ENCODE measurements at places on chromosomes 7 and 10.

DNA sequence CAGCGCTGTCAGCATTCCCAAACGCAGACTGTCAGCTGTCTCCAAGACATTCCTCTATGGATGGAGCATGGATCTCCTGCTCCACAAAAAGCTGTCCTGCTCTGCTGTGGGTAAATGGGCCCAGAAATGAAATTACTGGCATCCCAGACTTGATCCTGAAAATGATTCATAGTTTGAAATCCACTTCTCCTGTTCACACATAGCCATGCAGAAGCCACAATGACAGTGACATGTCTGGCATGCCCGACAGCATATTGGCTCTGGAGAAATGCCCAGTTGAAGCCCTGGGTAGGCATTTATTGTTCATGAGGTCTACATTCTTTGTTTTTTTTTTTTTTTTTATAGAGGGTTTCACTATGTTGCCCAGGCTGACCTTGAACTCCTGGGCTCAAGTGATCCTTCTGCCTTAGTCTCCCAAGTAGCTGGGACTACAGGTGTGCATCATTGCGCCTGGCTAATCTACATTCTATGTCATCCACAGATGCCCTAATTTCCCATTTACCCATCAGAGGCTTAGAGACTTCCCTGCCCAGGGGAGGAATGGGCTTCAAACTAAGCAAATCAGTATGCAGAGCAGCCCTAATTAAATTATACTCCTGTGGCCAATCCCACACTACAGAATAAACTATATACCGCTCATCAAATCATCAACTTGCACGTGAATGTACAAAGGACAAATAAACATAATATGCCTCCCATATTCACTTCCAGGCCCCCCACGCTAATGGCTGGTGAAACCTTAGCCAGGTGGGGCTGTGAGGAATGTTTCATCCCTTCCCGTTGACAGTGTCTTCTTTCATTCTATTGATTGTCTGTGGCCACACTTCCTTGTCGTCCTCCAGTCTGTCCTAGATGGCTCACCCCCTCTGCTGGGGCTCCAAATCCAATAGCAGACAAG is 61.8 kb upstream of the EEPD1 start:
- H3K27ac ChIP-seq = no peak overlapping the region
- no peak overlapping the region for H3K4me3 ChIP-seq
- H3K36me3 ChIP-seq = no peaks in the 10 kb centered on the region
- no peaks in the 10 kb centered on the region for H3K27me3 ChIP-seq

DNA sequence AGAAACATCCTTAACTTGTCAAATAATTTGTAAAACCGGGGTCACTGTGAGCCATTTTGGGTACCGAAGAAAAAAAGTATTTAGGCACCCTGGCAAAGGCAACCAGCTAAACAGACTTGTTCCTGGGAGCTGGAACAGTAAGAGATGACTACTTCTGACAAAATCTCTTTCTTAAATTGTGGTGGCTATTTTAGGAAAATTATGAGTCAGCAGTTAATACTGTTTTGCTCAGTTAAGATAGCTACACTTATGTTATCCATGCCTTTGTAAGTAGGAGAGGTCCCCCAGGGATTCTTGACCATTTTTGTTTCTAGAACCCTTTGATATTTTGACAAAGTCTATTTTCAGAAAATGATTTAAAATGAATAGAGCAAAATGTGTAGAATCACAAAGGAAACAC is 68.7 kb downstream of the TAX1BP1 start:
- peaks cover 24% of the 10 kb centered on the region for H3K36me3 ChIP-seq
- H3K27me3 ChIP-seq = no peaks in the 10 kb centered on the region
- no peak for DNase-seq
- H3K4me1 ChIP-seq = peaks cover 6% of the 10 kb centered on the region

DNA sequence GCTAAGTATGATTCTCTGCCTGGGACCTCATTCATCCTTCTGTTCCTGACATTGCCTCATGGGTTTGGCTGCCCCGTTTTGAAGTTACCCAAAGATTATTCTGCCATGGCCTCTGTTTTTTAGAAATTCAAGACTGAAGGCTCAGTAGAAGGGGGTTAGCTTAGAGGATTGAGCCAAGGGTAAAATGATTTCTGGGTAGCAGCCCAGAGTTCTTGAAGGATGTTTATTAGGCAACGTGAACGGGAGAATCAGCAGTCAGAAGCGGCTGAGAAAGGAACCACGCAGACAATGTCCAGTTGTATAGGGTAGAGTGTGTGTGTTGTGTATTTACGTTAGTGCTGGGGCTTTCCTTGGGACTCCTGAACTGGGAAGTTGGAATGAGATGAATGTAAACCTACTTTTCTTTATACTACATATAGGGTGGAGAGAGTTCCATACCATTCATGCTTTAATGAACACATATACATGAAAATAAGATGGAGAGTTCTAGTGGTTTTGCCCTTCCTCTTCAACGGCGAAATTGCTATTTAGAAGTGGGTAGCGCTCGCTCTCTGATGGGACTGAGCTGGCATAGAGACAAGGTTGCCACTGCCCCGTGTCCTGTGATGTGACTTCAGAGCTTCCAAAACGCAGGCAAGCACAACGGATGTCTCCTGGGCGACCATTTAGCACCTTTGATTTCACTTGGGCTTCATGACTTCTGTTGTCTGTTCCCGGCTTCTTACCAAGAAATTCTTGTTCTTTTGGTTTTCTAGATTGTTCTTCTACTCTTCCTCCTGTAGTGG is 35.0 kb upstream of the IL15RA start:
- no peak for DNase-seq
- no peaks in the 10 kb centered on the region for H3K4me1 ChIP-seq
- no peaks in the 10 kb centered on the region for H3K27me3 ChIP-seq
- H3K4me3 ChIP-seq = no peak overlapping the region
- no peak overlapping the region for H3K27ac ChIP-seq
- H3K36me3 ChIP-seq = no peaks in the 10 kb centered on the region

DNA sequence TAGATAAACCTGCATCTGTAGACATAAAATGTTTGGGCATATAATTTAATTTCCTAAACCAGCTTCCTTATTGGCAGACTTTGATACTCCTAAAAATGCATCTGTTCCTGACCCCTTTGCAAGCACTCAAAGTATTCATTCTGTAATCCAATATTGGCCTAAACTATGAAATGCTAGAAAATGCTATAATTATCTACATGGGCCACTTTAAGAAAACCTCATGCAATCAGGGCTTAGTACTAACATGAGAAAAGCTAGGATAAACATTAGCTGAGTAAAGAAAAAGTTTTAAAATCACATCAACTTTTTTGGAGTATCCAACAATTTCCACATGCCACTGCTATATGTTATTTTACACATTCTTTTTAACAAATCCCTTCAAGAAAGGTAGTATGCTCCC is 57.2 kb downstream of the PARD3 start:
- no peaks in the 10 kb centered on the region for H3K27me3 ChIP-seq
- peak overlapping the region; percentile 49 for H3K27ac ChIP-seq
- no peak overlapping the region for H3K4me3 ChIP-seq
- no peak for DNase-seq
- H3K4me1 ChIP-seq = peaks cover 84% of the 10 kb centered on the region

GRCh38 chr7:30468791-30469190 is 9.8 kb downstream of the NOD1 start:
- no peaks in the 10 kb centered on the region for H3K27me3 ChIP-seq
- peak overlapping the region; percentile 19 for H3K4me3 ChIP-seq
- H3K4me1 ChIP-seq = peaks cover 100% of the 10 kb centered on the region

- H3K27me3 ChIP-seq = no peaks in the 10 kb centered on the region
- H3K27ac ChIP-seq = no peak overlapping the region
- DNase-seq = no peak
- peaks cover 18% of the 10 kb centered on the region for H3K36me3 ChIP-seq
- no peaks in the 10 kb centered on the region for H3K4me1 ChIP-seq
Observed at GRCh38 chr7:129426482-129426881, 7.8 kb upstream of the STRIP2 start.

DNA sequence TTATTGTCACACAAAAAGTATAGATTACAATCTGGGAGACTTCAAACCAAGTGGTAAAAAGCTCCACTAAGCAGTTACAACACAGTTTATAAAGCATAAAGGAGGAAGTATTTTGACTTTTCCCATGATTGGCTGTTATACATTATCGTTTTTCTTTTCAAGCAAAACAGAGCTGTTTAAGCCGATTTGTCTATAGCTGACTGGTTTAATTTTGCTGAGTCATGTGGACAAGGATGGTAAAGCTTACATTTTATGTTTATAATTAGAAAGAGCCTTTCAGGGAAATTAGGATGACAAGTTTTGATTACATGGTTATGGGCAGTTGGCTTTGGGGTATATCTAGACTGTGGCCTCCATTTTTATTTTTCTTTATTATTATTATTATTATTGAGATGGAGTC is 152.5 kb upstream of the STK17A start:
- H3K4me3 ChIP-seq = no peak overlapping the region
- H3K27ac ChIP-seq = no peak overlapping the region
- no peak for DNase-seq

- no peaks in the 10 kb centered on the region for H3K27me3 ChIP-seq
- no peak overlapping the region for H3K27ac ChIP-seq
- H3K36me3 ChIP-seq = no peaks in the 10 kb centered on the region
- peaks cover 26% of the 10 kb centered on the region for H3K4me1 ChIP-seq
Observed at GRCh38 chr10:110714356-110714755, 70.2 kb downstream of the RBM20 start.

- H3K27ac ChIP-seq = no peak overlapping the region
- H3K36me3 ChIP-seq = no peaks in the 10 kb centered on the region
- no peak for DNase-seq
- no peaks in the 10 kb centered on the region for H3K4me1 ChIP-seq
- no peaks in the 10 kb centered on the region for H3K27me3 ChIP-seq
Observed at GRCh38 chr10:58014436-58014835, 253.3 kb downstream of the IPMK start.

DNA sequence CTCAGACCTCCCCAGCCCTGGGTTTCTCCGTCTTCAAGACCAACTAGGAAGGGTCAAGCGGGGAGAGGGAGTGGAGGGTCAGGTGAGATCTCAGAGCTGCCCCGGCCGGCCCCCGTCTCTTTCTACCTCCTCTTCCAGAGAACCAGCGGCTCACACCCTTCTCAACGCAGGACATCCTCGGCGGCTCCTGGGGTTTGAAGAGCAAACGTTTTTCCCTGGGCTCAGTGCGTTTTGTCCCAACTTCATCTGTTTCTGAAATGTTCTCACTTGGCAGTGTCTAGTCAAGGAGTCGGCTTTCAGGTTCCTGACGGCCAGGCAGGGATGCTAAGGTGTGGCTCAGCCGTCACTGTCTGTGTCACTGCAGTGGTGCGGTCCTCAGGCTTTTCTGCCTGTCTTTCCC is 416.4 kb upstream of the FOXK1 start:
- H3K27me3 ChIP-seq = no peaks in the 10 kb centered on the region
- H3K36me3 ChIP-seq = no peaks in the 10 kb centered on the region
- H3K4me3 ChIP-seq = no peak overlapping the region

DNA sequence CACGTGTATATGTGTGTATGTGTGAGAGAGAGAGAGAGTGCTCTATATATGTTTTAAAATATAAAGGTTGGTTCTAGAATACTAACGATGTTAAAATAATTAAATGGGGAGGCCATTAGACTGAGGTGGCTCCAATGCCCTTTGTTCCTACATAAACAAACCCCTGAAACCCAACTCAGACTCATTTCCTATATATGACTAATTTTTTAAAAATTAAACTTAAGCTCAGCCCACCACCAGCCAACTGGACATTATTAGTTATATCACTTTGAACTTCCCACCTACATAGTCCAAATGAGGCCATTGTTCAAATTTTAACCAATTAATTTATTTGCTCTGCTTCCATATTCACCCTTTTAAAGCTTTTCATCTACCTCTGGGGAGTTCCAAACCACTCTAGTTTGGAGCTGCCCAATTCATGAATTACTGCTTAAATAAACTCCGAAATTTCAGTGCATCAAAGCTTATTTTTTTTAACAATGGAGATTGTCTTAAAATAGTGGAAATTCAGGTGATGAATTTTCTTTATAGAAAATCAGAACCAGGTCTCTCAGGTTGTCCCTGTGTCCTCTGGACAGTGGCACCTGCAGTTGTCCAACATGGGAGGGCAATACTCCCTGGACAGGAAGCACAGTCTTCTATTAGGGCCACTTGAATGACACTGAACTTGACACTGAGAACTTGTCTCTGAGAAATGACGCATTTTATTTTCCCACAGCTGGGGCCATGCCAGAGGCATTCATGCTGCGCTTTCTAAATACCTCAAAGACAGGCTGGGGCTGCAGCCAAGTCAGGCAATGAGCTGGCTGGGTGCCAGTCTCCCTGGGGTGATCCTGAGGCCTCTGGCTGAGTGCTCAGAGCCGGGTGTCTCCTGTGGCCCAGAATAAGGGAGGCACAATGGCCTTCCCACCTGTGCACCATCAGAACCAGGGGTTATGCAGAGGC is 109.5 kb upstream of the TMEM72 start:
- H3K27me3 ChIP-seq = no peaks in the 10 kb centered on the region
- H3K36me3 ChIP-seq = no peaks in the 10 kb centered on the region
- DNase-seq = peak; percentile 92
- peak overlapping the region; percentile 34 for H3K27ac ChIP-seq

DNA sequence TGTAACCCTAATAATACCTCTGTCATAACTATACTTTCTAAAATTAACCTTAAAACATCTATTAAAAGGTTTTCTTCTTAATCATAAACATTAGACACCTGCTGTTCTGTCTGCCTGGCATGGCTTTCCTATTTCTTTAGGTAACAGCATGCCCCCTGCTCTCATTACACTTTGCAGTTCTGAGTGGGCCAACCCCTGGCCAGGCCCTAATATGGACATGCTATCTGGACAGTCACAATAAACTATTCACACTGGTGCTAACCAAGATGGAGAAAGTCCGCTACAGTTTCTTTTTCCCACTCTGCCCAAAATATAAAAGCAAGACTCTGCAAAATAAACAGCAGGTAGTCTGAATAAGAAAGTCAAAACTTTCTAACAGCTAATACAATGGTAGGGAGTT is 84.0 kb downstream of the ELAPOR2 start:
- no peak for DNase-seq
- no peaks in the 10 kb centered on the region for H3K36me3 ChIP-seq
- no peak overlapping the region for H3K4me3 ChIP-seq
- H3K27me3 ChIP-seq = no peaks in the 10 kb centered on the region
- peaks cover 8% of the 10 kb centered on the region for H3K4me1 ChIP-seq
- H3K27ac ChIP-seq = peak overlapping the region; percentile 55

DNA sequence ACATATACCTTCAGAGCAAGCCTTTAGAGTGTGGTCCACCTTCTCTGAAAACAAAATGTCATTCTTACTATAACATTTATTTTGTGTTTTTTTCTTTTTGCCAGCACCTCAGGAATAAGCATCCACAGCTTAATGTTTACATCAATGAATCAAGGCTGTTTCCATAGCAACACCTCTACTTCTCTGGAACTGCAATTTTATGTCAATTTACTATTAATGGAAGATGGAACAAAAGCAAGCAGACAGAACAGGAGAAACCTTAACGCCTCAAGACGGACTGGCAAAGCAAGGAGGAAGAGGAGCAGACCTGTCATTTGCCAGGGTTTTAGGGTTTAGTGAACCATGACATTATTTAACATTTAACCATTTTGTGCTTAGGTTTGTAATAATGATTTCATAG is 63.1 kb downstream of the PRR15 start:
- no peak overlapping the region for H3K4me3 ChIP-seq
- DNase-seq = no peak
- H3K27ac ChIP-seq = no peak overlapping the region

Data from esophagus muscularis mucosa (tissue), 4 donors.